ENCODE measurements at places on chromosomes 2 and 18.

DNA sequence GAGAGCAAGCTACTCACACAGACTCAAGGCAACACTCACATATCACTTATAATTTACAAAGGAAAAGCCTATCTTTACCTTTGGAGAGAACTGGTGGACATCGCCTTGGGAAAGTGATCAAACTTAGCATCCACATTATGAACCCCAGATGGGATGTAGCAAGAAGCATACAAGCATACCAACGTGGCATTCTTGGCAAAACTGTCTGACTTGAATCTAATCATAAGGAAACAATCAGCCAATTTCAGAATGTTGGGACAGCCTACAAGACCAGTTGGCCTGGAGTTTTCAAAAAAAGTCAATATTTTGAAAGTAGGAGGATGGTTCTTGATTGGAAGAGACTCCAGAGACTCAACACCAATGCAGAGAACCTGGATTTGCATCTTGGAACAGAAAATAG lies 79.1 kb upstream of the PMAIP1 start:
- DNase-seq, result no peak

GRCh38 chr2:157261199-157261782 lies 3.8 kb downstream of the GALNT5 start:
- no peak for DNase-seq

- no peak for DNase-seq
Observed at GRCh38 chr18:11322006-11322405, 172.6 kb upstream of the PIEZO2 start.

DNA sequence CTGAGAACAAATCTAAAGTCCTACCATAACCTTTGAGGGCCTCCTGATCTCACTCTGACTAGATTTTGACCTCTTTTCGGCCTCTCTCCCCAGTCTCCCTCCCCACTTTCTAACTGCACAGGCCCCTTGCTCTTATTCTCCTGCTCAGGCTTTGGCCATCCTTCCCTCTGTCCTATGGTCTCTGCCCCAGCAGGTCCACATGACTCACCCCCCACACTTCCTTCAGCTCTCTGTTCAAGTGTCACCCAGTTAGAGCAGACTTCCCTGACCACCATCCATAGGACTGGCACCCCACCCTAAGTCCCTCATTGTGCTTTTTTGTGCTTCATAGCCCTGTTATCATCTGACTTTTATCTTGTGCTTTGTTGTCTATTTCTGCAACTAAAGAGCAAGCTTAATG lies 41.2 kb upstream of the NT5C1B start:
- DNase-seq, result no peak

- DNase-seq, result no peak
Observed at GRCh38 chr2:172091000-172091641, 5.8 kb downstream of the DLX1 start.

DNA sequence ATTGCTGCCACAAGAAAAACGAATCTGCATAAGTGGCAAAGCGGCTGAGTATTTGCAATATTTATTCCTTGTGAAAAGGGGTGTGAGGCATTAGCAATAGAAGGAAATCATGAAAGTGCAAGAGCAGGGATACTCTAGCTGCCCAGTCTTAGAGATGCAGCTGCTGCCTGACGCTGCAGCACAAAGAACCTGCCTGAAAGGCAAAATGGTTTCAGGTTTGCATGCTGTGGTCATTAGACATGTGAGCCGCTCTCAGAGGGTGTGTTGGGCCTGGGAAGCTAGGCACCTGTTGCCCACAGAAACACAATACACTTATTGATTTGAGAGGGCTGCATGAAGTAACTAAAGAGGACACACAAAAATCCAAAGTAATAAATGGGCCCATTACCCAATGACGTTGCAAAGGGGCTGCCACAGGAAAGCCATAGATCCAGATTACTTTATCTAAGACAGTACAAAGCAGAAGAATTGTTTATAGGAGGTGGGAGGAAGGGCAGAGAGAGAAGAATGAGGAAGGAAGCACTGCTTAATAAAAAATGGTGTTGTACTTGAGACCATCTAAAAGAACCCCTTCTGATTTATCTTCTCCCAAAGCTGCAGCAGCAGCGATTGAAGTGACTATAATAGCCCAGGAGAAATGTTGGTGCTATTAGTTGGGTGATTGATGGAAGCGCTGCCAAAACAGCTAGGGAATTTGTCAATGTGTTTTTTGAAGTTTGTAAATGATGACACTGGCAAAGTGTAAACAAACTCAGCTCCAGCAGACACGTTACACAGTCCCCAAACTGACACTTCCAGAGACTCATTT lies 492.4 kb upstream of the ACVR2A start:
- peak; percentile 58 for DNase-seq

DNA sequence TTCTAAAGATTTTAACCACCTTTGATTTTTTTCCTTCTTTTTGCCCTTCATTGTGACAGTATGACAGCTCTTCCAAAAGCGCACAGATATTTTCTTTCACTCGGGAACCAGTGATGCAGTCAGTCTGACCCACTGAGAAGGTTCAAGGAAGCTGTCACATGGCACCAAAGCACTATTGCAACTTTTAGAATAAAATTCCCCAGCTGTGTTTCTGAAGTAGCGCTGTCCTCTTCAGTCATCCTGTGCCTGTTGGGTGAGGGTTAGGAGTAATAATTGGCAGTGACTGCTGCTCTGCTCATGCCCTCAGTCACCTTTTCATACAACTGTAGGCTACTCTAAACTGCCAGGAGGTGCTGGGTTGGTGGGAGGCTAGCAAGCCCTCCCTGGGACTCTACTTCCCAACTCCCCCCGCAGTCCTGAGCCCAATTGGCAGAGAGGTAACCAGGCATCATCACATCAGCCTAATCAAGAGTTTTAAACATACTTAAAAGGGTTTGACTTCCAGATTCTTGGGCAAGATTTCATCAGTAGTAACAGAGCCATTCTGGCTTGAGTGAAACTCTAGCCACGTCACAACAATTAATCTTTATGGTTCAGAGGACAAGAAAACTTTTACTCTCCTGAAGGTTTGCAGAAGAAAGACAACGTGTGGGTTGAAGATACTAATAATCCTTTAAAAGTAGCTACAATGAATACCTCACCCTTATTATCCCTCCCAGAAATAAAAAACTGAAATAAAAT lies 473.3 kb downstream of the FBXO15 start:
- no peak for DNase-seq

DNA sequence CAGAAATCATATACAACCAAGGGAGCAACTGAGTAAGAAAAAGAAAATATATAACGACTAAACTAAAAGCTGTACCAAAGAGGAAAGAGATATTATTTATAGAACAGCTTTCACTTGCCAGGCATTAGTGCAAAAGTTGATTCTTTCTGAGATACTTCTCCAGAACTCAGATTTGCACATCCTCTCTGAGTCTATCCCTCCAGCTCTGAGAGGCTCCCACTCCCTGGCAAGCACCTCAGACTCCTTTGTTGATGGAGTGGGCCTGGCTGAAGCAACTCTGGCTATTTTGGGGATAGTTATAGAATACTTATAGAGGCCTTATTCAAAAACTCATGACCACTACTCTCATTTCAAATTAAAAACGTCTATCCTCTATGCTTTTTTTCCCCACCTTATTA lies 501.6 kb upstream of the TNP1 start:
- DNase-seq, result no peak
